ENCODE measurements at places on chromosomes 5 and 9. TPM values are rescaled to one million over a fixed set of nuclear protein-coding genes. Genes with fewer than 3 reads are reported as not detected.
A peak's percentile ranks its signal among the peaks of the same experiment; 100 is the strongest.

Gene CDKN2B-AS1
- total RNA-seq = not detected

- H3K27me3 ChIP-seq = no peaks in the 10 kb centered on the region
- no peak overlapping the region for H3K27ac ChIP-seq
- peaks cover 29% of the 10 kb centered on the region for H3K4me1 ChIP-seq
- no peak overlapping the region for H3K4me3 ChIP-seq
- DNase-seq = no peak
Measured at GRCh38 chr5:154370119-154370518, 75.7 kb upstream of the SAP30L start.

DNA sequence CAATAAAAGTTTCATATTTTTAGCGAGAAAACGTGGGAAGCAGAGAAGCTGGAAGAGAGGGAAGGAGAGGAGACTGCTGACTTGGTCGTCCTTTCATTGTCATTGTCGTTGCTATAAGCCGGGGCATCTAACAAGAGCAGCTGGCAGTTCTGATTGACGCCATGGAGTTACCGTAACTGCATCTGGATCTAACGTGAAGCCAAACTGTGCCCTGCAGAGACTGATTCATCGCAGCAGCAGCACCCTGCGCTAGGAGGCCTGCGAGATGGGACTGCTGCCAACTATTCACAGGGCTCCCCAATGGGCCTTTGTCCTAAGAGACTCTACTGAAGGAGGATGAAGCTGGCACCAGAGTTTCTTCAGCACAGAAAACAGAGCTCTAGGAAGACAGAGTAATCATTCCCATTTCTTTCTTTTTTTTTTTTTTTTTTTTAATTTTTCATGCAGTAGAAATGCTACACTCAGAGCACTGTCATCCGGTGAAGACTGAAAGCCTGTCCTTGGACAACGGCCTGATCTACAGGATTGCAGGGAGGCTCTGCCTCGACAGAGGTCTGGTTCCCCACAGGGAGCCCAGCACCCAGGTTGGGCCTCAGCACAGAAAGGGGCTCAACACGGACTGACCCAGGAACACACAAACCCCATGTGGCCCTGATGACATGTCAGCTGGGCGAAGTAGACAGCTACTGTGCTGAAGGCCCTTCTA lies 47.8 kb downstream of the RETREG1 start:
- H3K27ac ChIP-seq = no peak overlapping the region
- H3K4me3 ChIP-seq = no peak overlapping the region
- H3K4me1 ChIP-seq = no peaks in the 10 kb centered on the region
- H3K36me3 ChIP-seq = peaks cover 5% of the 10 kb centered on the region
- DNase-seq = no peak

Gene SPINK7
- total RNA-seq = not detected

GRCh38 chr5:115320006-115320405 lies 23.6 kb upstream of the CCDC112 start:
- no peak overlapping the region for H3K27ac ChIP-seq
- H3K4me3 ChIP-seq = no peak overlapping the region
- H3K4me1 ChIP-seq = no peaks in the 10 kb centered on the region
- no peaks in the 10 kb centered on the region for H3K36me3 ChIP-seq

Gene FCN2
- not detected for total RNA-seq

- no peak for DNase-seq
- H3K27ac ChIP-seq = peak overlapping the region; percentile 75
- H3K4me3 ChIP-seq = peak overlapping the region; percentile 63
- H3K36me3 ChIP-seq = no peaks in the 10 kb centered on the region
Measured at GRCh38 chr5:177478711-177479646, 5.5 kb upstream of the DBN1 start.

Gene ADAMTS6
- 2.1 TPM for total RNA-seq

DNA sequence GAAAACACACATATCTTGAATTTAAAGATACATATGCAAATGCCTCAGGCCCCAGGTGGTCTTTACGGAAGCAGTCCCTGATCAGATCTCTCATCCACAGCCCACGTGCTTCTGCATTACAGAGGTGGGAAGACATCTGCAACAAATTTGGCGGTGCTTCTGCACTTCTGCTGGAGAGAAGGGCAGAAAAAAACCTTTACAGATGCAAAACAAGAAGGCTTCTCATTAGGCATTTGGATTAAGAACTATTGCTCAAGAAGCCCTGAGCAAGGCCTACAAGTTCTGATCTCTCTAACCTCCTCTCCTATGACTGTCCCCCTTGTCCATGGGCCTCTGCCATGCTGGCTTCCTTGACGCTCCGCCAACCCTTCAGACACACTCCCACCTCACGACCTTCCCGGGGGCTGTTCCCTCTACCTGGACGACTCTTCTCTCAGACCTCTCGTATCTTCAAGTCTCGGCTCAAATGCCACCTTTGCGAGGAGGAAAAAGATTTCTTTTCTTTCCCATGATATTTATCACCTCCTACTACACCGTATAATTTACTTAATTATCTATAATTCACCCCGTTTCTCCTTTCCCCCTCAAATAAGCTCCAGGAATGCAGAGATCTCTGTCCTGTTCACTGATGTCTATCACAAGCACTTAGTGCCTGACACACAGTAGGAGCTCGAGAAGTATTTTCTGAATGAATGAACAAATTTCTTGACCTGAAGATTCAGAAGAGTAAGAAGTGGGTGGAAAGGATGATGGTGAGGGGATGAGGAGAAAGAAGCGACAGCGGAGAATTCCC lies 1.1 kb downstream of the MTMR12 start:
- peak overlapping the region; percentile 57 for H3K27ac ChIP-seq
- DNase-seq = no peak
- peak overlapping the region; percentile 88 for H3K4me3 ChIP-seq
- peaks cover 2% of the 10 kb centered on the region for H3K27me3 ChIP-seq

DNA sequence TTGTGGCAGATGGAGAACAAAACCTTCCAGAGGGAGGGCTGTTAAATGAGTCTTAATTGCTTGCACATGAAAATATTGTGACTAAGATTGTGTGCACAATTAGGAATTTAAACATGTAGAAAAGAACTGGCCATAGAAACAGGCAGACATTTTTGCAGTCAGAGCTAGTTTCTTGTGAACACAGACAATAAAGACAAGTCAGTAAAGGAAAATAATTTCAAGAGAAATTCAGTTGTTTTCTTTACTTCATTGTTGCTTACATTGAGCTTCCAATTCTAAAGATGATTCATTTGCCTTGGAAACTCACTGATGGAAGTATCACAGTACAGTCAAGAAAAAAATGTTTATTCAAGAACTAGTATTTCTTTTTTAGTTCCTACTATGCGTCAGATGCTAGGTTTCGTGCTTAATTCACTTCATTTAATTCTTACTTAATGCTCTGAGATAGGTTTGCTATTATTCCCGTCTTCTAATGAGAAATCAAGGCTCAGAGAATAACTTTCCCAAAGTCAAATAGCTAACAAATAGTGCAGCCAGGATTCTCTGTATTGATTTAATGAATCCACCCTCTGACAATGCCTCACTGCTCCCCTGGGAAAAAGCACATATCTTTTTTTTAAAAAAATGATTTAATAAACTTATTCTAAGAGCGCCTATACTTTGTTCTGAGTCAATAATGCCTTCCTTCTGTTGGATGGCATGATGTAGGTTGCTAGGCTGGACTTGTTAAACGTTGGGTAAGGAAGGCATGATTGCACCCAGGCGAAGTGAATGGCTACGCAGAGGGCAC lies 581.4 kb downstream of the RAB3C start:
- H3K4me3 ChIP-seq = no peak overlapping the region
- peaks cover 4% of the 10 kb centered on the region for H3K4me1 ChIP-seq
- H3K36me3 ChIP-seq = no peaks in the 10 kb centered on the region
- no peaks in the 10 kb centered on the region for H3K27me3 ChIP-seq

- no peak for DNase-seq
- no peak overlapping the region for H3K4me3 ChIP-seq
- no peaks in the 10 kb centered on the region for H3K4me1 ChIP-seq
- no peak overlapping the region for H3K27ac ChIP-seq
- peaks cover 2% of the 10 kb centered on the region for H3K27me3 ChIP-seq
Measured at GRCh38 chr5:137360607-137361006, 138.5 kb downstream of the SPOCK1 start.

DNA sequence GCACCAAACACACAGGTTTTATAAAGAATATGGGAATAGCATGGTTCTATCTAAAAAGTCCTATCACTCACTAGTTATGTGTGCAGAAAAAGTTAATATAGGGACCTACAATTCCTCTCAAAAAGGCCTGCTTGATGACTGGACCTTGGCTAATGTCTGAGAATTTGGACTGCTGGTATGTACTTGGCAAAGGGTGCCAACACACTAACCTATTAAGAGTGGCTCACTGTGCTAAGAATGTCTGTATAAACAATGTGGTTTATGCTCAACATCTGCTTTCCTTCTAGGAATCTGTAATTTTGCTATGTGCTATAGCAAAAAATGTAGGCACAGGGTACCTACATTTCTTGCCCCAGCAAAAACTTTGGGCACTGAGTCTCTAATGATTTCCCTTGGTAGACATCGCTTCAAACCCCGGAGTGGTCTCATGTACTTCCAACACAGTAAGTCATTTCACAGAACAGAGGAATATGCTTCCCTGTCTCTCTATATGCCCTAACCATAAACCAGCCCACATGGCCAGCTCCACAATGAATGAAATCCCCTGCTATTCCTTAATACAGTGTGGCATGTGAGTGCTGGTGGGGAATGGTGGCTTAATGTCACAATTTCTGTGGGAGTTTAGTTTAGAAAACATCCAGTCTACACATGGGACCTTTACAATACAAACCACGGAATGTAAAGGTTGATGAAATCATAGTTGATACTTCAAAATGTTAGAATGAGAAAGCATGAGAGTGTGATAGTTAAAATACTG lies 101.7 kb downstream of the UBAP2 start:
- no peak overlapping the region for H3K4me3 ChIP-seq
- DNase-seq = no peak
- no peaks in the 10 kb centered on the region for H3K36me3 ChIP-seq

Gene RNF208
- 24.8 TPM for total RNA-seq

Gene MARCHF3
- total RNA-seq = 5.7 TPM

- no peak for DNase-seq
- H3K4me1 ChIP-seq = peaks cover 13% of the 10 kb centered on the region
- H3K4me3 ChIP-seq = no peak overlapping the region
- H3K36me3 ChIP-seq = peaks cover 5% of the 10 kb centered on the region
- no peak overlapping the region for H3K27ac ChIP-seq
- H3K27me3 ChIP-seq = peaks cover 3% of the 10 kb centered on the region
Measured at GRCh38 chr9:131226226-131226625, 50.1 kb downstream of the FAM78A start.

- no peak for DNase-seq
- no peaks in the 10 kb centered on the region for H3K4me1 ChIP-seq
- H3K36me3 ChIP-seq = peaks cover 4% of the 10 kb centered on the region
Measured at GRCh38 chr5:61697809-61698558, 365.9 kb downstream of the ZSWIM6 start.

GRCh38 chr5:142981475-142981874 lies 211.3 kb downstream of the ARHGAP26 start:
- H3K36me3 ChIP-seq = no peaks in the 10 kb centered on the region
- H3K27me3 ChIP-seq = no peaks in the 10 kb centered on the region
- peaks cover 22% of the 10 kb centered on the region for H3K4me1 ChIP-seq
- H3K4me3 ChIP-seq = no peak overlapping the region
- H3K27ac ChIP-seq = peak overlapping the region; percentile 84

- H3K27me3 ChIP-seq = no peaks in the 10 kb centered on the region
- peaks cover 35% of the 10 kb centered on the region for H3K4me1 ChIP-seq
- H3K27ac ChIP-seq = no peak overlapping the region
- no peak for DNase-seq
- H3K36me3 ChIP-seq = peaks cover 6% of the 10 kb centered on the region
Measured at GRCh38 chr9:124381170-124381945, 33.9 kb downstream of the PSMB7 start.

Gene C5orf63
- 11.8 TPM for total RNA-seq

DNA sequence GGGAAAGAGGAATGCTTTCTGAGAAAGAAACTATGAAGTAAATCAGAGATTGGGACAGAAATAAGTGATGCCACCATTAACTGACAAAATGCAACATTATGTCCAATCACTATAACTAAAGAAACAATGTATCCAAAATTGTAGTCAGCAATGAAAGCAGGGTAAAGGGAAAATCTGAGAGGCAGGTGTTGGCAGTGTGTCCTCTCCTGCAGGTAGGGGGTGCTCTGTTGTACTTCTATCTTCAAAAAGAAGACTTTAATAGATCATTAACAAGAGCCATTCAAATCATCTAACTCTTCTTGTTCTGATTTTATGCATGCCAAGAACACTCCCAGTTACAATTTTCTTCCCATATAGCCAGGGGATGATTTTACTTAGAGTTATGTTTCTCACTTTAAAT lies 1275.7 kb downstream of the PTPRD start:
- no peak overlapping the region for H3K4me3 ChIP-seq
- no peaks in the 10 kb centered on the region for H3K36me3 ChIP-seq
- H3K27ac ChIP-seq = no peak overlapping the region
- no peaks in the 10 kb centered on the region for H3K27me3 ChIP-seq
- peaks cover 16% of the 10 kb centered on the region for H3K4me1 ChIP-seq

GRCh38 chr9:33878691-33879366 lies 61.9 kb downstream of the UBE2R2 start:
- peaks cover 3% of the 10 kb centered on the region for H3K27me3 ChIP-seq
- no peak overlapping the region for H3K4me3 ChIP-seq
- H3K27ac ChIP-seq = no peak overlapping the region
- no peak for DNase-seq
- no peaks in the 10 kb centered on the region for H3K36me3 ChIP-seq

Gene SHOC1
- total RNA-seq = not detected

- peaks cover 17% of the 10 kb centered on the region for H3K4me1 ChIP-seq
- no peak for DNase-seq
Measured at GRCh38 chr5:179698935-179699615, at the start of gene CANX. CANX (plus strand) TSS chr5:179698967; CDS start chr5:179705682, 6,715 bp downstream.

DNA sequence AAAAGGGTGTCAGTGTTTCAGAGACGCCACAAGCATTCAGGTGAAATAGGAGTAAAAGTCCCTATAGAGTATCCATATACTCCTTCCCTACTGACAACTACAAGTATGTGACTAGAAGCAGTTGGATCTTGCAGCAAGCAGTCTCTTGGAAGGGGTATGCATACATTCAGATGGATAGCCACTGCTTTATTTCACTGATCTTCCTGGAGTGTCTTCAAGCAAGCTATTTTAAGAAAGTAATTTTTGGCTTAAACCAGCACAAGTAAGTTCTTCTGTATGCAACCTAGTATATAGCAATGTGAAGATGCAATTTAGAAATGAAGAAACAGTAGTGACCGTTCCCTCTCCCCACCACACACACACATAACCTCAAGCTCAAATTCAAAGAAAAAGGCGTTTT lies 446.8 kb upstream of the CDH18 start:
- no peaks in the 10 kb centered on the region for H3K4me1 ChIP-seq
- no peak overlapping the region for H3K27ac ChIP-seq
- no peak for DNase-seq
- H3K4me3 ChIP-seq = no peak overlapping the region

DNA sequence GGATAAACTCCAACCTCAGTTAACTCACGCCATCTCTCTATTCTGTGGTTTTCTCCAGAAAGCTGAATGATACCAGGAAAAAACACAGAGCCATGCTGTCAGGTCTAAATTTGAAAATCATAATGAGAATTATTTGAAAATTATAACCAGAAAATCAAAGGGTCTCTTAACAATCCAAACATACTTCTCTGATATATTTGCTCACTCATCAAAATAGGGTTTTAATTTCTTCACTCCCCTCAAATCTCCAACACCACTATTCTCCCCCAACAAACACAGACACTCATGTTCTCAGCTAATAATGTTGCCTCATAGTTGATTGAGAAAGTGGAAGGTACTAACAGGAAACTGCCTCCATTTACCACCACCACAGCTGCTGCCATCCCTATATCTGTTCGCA lies 375.5 kb downstream of the TLE1 start:
- H3K4me3 ChIP-seq = no peak overlapping the region
- no peaks in the 10 kb centered on the region for H3K27me3 ChIP-seq
- no peak for DNase-seq
- H3K36me3 ChIP-seq = peaks cover 8% of the 10 kb centered on the region
- H3K4me1 ChIP-seq = peaks cover 7% of the 10 kb centered on the region
- no peak overlapping the region for H3K27ac ChIP-seq

- H3K27ac ChIP-seq = no peak overlapping the region
- H3K4me1 ChIP-seq = peaks cover 20% of the 10 kb centered on the region
- H3K27me3 ChIP-seq = peaks cover 3% of the 10 kb centered on the region
- no peaks in the 10 kb centered on the region for H3K36me3 ChIP-seq
Measured at GRCh38 chr5:111127453-111128195, 35.5 kb downstream of the WDR36 start.

Gene FOXD4L3
- 0.27 TPM for total RNA-seq
